Posterior cingulate gyrus (tissue), 11 donors: ENCODE measurements at places on chromosomes 6 and 20.

- DNase-seq, result no peak
Measured at GRCh38 chr6:456358-456867, 64.9 kb downstream of the IRF4 start.

GRCh38 chr6:65064844-65065243 is 642.2 kb downstream of the EYS start:
- DNase-seq, result no peak

- no peak for DNase-seq
Measured at GRCh38 chr20:4512891-4513550, 208.7 kb upstream of the PRND start.

DNA sequence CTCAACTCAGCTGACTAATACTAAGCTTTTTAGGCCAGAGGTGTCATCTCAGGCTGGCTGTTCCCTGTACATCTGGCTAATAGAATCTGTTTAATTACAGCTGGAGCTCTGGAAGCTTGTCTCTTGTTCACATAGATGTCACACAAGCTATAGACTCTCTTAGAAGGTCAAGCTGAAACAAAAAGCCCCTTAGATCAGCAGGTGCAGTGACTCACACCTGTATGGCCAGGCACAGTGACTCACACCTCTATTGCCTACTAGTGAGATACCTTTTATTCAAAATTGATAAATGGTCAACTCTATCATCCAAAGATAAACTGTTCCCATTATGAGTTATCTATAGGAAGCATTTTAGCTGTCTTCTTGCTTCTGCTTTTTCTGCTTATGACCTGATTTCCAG is 29.9 kb upstream of the MTHFD1L start:
- DNase-seq, result no peak

DNA sequence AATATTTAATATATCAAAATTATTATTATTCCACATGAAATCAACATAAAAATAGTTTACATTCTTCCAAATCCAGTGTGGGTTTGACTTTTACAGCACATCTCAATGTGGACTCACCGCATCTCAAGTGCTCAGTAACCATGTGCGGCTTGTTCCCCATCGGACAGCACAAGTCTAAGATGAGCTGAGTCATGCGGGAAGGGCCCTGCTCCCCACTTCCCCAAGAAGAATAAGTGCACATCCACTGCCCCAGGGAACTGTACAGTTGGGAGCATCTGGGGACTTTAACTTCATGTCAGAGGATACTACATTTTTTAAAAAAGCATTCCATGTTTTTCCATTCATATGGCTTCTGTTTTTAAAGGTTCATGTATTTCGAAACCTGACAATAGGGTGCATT is 325.6 kb downstream of the BTBD3 start:
- no peak for DNase-seq

DNA sequence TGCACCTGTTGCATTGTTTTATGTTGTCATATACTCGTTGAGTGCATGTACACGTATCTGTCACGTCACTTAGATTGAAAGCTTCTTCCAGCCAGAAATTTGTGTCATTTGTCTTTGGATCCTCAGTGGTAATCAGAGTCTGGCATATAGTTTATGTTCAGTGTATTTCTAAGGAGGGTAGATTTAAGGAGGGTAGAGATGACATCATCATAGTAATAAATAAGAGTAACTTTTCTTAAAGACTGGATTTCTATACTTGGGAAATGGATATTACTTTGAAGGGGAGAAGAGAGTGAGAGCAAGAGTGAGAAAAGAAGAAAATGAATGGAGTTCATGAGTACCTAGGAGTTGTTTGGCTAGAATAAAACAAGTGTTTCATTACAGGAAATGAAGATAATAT is 255.0 kb upstream of the SASH1 start:
- DNase-seq, result no peak

DNA sequence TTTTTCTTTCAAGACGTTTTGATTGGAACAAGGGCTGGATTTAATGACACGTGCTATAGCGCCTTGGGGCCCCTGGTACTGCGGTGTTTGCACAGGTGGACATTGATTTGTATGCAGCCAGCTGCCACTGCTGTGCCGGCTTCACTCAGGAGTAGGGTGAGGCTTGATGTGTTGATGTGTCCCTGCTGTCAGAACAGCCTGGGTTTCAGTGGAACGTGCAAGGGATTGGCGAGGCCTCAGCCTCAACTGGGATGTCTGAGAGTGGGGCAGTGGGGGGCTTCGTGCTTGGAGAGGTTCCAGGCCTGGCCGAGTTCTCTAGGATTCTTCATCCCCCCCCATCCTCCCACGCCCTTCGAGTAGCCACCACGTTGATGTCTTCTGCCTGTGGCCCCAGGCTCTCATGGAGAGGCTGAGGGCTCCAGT is 23.0 kb downstream of the PYGB start:
- no peak for DNase-seq

DNA sequence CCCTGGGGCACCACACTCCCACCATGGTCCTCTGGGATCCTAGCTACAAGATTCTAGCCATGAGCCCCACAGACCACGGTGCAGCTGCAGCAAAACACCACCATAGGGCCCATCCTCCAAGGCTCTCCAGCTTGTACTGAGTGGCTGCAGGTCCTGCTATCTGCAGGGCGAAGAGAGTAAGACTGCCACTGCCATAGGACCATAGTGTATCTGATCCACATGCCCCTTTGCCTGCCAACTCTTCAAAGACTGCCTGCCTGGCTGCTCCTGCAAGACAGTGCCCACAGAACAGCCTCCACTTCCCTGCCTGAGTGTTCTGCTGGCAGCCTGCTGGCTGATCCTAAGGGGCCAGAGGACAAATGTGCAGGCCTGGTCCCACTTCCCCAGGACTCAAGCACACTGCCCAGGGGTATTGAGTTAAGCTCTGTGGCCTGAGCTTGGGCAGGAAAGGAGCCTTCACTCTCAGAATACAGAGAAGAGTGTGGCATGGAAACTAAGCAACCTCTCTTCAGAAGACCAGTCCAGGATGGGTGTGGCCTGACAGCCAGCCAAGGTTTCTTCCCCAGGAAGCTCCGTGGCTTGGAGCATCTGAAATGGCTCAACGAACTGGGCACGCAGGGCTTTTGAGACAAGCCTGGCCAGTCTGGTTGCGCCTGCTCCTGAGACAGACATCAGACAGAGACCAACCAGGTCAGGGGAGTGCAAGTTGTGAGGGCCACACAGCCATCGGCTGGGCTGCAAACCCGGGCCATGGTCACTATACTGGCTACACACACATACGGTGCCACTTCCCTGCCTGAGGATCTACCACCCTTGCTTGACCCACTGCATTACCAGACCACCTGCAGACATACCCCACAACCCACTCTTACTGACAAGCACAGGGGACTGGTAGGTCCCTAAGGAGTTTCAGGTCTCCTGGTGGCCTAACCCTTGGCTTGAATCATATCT is 54.5 kb downstream of the RNGTT start:
- DNase-seq, result no peak

GRCh38 chr6:41053041-41053440 is at the start of gene APOBEC2:
Gene APOBEC2, plus strand, starts transcription at chr6:41053202. Its CDS starts 146 bp downstream, at chr6:41053348.
- DNase-seq, result no peak

- DNase-seq, result no peak
Measured at GRCh38 chr6:128335963-128336362, 184.4 kb downstream of the PTPRK start.

DNA sequence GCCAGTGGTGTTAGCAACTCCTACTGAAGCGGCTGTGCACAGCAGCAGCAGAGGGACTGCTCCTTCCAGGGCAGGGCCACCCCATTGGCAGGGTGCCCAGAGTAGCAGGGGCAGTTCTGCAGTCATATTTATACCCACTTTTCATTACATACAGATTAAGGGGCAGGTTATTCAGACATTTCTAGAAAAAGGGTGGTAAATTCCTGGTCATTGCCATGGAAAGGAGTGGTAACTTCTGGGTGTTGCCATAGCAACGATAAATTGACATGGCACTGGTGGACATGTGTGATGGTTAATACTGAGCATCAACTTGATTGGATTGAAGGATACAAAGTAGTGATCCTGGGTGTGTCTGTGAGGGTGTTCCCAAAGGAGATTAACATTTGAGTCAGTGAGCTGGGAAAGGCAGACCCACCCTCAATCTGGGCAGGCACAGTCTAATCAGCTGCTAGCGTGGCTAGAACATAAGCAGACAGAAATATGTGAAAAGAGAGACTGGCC is 45.0 kb downstream of the IYD start:
- DNase-seq, result no peak

GRCh38 chr6:79647741-79648140 is 16.6 kb downstream of the SH3BGRL2 start:
- no peak for DNase-seq

GRCh38 chr6:16766043-16766536 is 4.8 kb upstream of the ATXN1 start:
- no peak for DNase-seq

DNA sequence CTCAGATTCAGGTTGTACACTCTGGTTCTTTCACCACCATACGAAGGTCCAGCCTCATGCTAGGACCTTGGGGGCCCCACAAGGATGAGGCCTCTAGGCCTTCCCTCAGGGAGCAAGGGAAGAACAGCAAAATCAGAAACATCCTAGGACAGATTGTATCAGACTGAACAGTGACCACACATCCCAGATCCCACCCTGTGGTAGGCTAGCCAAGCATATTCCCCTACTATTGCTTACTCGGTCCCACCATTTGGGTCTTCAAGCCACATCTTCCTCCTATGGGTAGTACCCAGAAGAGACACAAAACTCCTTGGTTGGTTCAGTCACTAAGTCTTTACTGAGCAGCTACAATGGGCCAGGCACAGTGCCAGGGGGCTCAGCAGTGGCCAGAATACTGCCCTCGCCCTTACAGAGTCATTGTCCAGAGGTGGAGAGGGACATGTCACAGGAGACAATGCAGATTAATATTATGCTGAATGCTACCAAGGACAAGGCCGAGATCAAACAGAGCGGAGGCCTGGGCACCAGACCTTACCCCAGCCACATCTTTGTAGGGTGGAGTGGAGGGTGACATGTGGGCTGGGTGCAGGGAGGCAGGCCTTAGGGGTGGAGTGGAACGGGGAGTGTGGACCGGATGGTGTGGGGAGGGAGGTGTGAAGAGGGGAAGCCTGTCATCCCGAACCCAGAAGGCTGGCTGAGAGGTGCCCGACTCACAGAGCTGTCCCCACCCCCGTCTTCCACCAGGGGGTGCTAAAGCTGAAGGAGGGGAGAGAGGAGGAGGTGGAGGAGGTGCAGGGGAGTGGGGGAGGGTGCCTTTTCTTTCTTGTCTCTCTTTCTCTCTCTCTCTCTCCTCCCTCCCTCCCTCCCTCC is 6.8 kb upstream of the MAPK13 start:
- peak; percentile 75 for DNase-seq

DNA sequence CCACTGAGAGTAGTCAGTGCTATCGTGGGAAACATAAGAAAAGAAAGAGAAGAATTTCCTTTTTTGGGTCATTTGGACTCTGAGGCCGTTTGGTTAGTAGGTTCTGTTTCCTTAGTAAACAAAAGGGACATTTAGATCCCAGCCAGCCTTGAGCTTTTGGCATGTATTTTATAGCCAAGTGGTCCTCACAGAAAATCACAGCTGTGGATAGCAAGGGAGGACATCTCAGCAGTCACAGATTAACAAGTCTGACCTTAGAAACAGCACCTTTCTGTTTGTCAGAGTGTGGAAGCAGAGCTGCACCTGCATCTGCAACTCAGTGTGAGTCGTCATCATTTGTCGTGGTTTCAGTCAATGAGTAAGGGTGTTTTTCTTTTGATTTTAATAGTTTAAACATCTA is 40.5 kb downstream of the FAM120B start:
- no peak for DNase-seq

- DNase-seq, result peak; percentile 90
Measured at GRCh38 chr6:152380993-152381898, 255.9 kb downstream of the SYNE1 start.

DNA sequence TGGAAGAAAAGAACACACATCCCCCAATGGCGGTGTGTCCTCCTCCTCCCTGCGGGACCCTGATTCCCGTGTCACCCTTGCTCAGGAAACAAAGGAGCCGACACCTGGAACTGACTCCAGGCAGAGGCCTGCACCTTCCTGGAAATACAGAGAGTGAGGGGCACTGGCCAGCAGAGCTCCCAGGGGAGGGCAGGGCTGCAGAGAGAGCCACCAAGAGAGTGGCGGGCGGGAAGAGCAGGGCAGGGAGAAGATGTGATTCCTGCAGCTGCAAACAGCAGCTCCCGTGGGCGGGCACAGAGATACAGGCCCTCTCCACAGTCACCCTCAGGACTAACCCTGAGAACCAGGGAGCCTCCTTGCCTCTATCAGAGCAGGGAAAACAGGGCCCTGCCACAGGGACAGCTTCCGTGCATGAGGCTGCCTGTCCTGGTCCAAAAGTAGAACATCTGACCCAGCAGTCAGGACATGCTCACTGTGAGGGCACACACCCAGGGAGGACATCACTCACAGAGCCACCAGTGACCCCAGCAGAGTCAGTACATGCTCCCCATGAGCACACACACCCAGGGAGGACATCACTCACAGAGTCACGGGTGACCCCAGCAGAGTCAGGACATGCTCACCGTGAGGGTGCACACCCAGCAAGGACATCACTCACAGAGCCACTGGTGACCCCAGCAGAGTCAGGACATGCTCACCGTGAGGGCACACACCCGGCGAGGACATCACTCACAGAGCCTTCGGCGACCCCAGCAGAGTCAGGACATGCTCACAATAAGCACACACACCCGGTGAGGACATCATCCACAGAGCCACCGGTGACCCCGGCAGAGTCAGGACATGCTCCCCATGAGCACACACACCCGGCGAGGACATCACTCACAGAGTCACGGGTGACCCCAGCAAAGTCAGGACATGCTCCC is 193.1 kb downstream of the DLL1 start:
- DNase-seq, result no peak

- peak; percentile 97 for DNase-seq
Measured at GRCh38 chr6:44237813-44238433, 9.0 kb upstream of the HSP90AB1 start.

DNA sequence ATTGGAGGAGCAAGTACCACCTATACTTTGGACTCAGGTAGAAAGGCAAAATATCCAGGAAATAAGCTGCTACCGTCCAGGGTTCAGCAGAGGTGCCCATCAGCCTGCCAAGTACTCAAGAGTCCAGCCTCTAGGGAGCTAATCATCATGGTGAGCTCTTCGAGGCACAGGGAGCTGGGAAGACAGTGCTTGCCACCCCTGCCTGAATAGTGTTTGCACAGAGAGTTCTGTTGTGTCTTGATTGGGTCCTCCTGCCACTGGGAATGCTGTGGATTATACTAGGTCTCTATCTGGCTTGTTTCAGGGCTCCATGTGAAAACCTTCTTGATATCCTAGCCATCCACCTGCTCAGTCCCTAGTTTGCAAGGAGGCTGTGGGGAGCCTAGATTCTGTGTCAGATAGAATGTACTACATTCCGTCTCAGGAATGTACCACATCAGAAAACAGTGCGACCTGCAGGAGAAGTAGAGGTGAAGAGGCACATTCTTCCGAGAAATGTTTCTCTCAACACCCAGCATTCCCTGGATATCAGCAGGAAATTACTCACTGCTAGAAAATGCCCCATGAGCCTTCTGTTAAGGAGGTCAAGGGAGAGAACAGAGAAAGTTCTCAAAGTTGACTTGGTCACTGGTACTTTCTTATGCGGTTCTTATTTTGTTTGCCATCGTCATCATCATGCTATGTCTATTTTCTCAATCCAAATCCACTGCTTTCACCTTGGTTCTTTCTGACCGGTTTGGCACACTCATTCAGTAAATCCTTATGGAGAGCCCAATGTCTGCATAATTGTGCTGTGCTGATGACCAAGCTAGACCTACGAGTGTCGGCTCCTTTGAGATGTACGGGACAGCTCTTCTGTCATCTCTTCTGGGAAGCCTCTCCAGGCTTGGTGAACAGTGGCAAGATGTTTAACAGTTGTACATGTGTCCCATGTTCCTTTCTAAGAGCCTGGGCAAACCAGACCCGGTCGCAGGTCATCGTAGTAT is 30.7 kb downstream of the PTPN1 start:
- DNase-seq, result no peak
